ENCODE measurements at places on chromosomes 4 and X.

DNA sequence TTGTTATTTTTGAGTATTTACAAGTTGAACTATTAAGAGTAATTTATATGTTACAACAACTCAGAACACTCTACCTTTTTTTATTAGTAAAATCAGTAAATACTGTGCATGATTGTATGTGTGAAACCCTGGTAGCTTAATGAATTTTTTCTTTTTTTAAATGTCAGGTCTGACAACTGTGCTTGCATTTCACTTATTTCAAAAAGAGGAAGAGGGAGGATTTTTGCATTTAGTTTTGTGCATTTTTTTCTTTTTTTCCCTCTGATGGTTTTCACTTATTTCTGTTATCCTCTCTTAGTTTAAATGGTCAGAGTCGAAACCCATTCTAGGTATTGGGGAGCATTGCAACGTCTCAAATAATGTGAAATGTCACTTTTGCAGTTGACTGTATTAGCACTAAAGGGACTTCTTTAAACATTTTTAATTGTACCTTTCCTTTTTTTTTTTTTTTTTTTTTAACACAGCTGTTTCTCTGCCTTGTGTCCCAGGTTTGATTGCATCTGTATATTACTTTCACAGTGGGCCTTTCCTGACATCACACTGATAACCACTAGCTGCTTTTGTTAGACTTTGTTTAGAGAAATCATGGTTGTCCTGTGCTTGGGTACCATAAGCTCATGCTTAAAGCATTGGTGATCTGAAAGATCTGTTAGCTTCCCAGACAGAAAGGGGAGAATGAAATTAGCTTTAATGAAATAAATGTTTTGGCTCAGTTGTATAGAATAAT is 28.5 kb downstream of the MOB1B start:
- DNase-seq: no peak

DNA sequence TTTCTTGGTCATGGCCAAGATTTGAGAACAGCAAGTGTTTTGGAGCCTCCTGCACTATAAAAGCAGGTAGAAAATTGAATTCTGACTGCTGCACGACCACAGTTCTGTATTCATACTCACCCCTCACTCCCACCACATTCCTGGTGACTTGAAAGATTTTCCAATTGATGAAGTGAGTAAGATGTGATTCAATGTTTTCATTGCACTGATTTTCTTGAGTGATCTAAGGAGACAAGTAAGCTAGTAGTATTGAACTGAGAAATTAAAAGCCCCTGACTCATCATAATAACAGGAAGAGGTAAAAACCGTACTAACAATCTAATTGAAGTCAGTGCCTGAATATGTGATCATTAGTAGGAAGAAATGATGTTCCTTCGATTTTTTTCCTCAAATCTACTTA is 6.1 kb upstream of the SEC24D start:
- peak; percentile 90 for DNase-seq

DNA sequence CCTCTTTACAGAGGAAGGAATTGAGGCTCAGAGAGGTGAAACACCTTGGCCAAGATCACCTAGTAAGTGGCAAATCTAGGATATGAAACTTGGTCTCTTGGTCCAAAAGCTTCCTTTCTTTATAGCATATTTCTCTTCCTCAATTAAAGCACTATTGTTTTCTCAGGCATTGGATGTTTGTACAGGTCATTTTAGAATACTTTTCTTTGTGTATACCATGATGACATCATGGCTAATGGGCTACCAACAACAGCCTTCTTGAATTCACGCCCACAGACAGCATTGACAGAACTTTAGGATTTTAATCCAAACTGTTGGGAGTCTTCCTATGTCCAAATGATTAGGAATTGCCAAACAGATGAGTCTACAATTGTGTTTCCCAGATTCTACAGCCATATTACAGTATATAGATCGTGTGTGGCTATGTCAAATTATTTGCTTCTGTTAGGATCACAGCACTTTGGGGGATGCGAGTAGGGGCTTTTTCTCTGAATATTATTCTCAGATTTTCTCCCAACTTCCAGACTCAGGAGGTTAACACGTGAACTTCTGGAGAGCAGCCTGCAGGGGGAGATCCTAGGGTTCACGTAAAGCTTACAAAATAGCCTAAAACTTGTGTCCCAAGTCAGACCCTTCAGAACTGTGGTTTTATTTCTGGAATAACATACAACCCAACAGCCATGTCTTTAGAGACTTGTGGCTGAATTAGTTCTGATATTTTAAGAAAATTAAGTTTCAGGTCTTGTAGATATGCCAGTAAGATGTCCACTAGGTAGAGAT is 191.8 kb downstream of the SHROOM3 start:
- DNase-seq: peak; percentile 43

DNA sequence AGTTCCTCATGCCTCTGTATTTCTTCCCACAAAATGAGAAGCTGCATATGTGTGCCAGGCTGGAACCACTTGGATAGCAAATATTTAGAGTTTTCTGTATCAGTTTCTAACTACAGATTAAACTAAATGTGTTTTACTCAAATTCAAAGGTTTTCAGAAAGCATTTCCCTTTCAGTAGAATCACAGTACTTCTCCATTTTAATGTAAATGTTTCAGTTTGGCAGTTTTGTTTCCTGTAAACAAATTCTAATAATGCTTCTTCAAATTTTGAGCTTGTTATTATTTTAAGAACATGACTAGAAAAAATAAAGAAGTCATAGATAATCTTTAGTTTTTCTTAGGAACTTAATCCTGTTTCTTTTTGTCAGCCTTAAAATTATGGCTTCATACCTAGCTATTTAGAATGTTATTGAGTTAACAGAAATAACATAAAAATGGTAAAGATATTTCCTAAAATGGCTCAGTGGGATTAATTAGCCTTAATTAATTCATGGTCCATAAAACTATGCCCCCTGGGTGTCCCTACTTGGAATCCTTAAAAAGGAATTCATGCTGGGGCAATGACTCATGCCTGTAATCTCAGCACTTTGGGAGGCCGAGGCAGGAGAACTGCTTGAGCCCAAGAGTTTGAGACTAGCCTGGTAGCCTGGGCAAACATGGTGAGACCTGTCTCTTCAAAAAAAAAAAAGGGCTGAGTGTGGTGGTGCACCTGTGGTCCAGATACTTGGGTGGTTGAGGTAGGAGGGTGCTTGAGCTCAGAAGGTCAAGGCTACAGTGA is 83.8 kb upstream of the GPR34 start:
- DNase-seq: peak; percentile 9

DNA sequence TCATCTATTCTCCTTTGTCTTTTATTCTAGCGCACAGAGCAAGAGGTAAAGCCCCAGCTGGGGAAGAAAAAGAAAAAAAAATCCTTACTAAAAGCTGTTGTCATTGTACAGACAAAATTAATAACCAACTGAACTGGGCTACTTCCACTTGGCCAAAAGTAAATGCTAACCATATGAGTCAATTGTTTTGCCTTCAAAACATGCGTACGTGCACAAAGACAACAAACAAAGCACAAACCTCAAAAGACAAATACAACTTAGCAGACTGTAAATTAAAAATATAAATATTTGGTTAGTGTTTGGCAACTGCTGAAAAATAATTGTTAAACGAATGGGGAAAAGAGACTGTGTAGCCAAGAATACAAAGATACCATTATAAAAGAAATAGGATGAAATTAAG is 5.9 kb downstream of the EDA2R start:
- peak; percentile 37 for DNase-seq

DNA sequence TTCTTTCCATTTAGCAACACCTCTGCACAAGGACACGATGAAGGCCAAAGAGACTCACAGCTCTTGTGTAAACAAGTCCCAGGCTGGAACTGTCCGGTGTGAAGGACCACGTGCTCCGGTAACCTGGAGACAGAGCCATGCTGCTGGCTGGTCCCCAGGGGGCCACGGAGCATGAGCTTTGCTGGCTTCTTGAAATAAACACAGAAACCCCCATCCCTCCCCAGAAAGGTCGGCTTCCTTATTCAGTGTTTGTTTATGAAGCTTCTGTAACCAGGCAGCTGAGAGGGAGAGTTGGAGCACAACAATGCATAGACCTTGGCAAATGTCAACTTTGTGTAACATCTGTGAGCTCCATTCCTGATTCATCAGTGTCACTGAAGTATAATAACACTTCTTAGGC is 109.4 kb downstream of the GPR143 start:
- DNase-seq: no peak

GRCh38 chr4:182384631-182385091 is 141.5 kb downstream of the TENM3 start:
- DNase-seq: no peak

DNA sequence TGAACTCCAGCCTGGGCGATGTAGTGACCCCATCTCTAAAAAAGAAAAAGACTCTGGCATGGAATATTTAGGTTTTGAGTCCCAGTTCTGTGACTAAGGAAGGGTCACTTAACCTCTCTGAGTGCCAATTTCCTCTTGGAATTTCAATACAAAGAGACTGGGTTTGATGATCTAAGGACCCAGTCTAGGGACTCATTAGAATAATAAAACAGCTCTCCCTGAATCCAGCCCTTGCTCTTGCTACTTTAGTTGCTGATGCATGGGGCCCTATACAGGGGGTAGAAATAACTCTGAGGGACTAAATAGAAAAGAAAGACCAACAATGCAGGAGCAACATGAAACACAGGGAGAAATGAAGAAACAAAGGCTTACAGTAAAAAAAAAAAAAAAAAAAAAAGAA is 12.6 kb downstream of the C4orf54 start:
- no peak for DNase-seq

DNA sequence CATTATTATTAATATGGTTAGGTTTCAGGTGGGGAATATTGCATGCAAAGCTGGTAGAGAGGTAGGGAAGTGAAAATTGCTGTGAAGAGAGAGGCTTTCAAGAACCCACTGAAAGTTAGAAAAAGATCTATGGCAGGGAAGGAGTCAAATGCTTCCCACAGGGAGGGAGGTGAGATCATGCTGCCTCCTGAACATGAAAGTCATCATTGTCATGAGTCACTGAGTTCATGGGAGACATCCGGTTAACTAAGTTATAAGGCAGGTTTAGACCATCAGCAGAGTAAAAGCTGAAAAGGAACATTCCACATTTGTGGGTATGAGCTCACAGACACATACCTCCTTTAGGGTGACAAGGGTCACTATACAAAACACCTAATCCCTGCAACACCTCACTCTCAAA is 16.2 kb downstream of the GATB start:
- DNase-seq: peak; percentile 97

DNA sequence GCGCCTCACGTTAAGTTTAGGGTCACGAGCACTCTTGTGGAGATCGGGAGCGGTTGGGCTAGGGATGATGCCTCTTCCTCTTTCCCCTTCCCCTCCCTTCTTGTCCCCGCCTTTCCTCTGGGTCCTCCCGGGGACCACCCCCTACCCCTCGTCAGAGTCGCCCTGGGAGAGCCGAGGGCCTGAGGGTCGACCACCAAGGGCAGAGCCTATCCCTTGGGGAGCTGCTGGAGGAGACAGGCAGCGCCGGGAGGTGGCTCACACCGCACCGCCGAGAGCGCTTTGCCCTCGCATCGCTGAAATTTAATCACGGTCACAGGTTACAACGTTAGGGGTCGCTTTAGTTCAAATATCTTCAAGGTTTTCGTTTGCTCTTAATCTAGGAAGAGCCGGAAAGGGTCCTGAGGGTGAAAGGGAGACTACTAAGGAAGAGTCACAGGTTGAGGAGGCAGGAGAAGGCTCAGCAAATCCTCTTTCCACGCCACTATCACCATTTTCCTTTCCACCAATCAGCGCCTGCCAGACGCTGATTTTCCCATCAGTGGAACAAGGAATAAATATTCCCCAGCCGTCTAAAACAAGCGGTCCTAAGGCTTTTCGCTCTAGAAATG is 528 bp upstream of the SNCA start:
- peak; percentile 36 for DNase-seq

- no peak for DNase-seq
These were observed 95.4 kb downstream of the MBNL3 start for GRCh38 chrX:132393485-132393884.

- peak; percentile 72 for DNase-seq
These were observed 77.3 kb downstream of the PHEX start for GRCh38 chrX:22109442-22109841.

- DNase-seq: peak; percentile 60
These were observed 304.4 kb upstream of the SLIT2 start for GRCh38 chr4:19947349-19947748.

- peak; percentile 19 for DNase-seq
These were observed 576.9 kb upstream of the PCDH10 start for GRCh38 chr4:132572210-132572609.

DNA sequence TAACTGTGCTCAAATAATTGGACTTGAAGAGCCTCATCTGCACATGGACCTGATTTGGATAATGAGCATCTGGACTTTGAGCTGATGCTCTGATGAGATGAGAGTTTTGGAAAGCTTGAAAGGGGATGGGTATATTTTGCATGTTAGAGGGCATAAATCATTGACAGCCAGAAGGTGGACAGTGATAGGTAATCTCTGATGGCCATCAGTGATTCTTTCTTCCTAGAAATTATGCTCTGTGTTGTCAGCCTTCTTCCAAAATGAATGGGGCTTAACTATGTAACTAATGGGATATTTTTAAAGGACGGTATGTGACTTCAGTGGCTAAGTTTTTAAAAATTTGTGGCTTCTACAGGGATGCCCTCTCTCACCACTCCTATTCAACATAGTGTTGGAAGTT is 334.0 kb downstream of the PTTG2 start:
- DNase-seq: no peak

DNA sequence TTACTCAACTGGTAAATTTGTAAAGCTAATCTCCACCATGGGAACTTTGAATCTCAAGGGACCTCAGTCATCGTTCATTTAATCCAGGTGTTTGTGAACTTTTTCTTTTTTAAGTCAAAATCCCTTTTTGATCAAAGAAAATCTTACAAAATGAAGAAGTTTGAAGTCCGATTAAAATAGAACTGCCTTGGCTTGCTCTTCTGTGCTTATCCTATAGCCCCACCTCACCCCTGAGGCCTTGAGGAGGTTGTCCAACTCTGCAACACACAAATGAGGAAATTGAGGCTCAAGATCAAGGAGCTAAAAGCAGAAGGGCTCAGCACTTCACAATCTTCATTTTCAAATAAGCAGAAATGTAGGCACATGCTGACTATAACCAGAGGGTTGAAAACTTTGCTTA is 240.3 kb upstream of the SFRP2 start:
- DNase-seq: no peak

DNA sequence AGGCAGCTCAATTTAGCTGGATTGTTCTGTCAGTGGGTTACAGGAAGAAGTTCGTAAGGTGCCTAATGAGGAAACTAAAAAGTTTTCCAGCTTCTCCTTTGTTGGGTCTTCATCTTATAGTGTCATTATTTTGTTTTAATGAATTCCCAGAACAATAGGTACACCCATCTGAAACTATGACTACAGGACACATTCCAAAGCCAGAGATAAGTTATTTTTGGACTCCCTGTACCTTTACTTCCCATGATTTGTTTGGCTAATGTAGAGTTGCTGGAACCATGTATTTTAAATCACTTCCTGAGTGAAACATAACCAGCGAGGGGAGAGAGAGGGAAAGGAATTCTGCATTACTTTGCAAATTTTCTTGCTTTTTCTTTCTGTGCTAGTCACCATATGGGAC is 114.0 kb downstream of the CLCN5 start:
- DNase-seq: no peak

DNA sequence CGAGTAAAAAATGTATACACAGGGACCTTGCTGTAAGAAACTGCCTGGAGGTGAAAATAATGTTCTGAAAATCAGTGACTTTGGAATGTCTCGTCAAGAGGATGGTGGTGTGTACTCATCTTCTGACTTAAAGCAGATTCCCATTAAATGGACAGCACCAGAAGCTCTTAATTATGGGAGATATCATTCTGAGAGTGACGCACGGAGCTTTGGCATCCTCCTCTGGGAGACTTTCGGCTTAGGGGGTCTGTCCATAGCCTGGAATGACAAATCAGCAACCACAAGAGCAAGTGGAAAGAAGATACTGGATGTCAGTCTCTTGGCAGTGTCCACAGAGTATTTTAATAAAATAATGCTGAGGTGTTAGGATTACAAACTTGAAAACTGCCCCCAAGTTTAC is 129.4 kb downstream of the THOC2 start:
- no peak for DNase-seq

Data from ELR (cell line).